SIG-M5 (cell line): ENCODE measurements at places on chromosomes 6 and 20.

GRCh38 chr6:35305117-35305516 lies 7.5 kb downstream of the DEF6 start:
- no peak for DNase-seq

DNA sequence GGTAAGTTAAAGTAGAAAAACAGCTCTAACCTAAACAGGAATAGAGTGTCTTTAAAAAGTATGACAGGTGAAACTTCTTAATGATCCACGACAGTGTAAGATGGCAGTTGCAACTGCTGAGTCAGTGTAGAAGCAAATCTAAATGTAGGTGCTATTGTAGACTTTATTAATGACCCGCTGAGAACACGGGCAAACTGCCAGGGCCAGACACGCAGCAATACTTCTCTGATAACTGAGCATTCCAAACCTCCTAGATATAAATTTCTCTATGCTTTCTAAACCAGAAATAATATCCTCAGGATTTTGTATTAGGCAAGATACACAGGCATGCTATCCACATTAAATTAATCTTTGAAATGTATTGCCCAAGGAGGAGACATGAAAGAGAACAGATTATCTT lies 1076.4 kb downstream of the HACE1 start:
- DNase-seq = no peak

- no peak for DNase-seq
Measured at GRCh38 chr20:64254156-64254555, 1.4 kb upstream of the PCMTD2 start.

DNA sequence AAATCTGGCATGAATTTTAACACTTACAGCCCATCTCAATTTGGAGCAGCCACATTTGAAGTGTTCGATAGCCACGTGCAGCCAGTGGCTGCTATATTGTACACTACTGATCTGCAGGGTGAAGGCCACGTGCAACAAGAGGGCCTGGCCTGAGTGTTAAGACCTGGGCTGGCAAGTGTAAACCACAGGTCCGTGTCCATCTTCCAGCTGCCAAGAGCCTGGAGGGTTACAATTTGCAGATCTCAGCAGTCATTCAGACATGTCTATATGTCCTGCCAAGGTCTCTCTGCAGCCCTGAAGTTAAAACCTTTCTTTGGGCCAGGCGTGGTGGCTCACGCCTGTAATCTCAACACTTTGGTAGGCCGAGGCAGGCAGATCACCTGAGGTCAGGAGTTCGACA lies 14.1 kb downstream of the SGK2 start:
- DNase-seq = no peak

DNA sequence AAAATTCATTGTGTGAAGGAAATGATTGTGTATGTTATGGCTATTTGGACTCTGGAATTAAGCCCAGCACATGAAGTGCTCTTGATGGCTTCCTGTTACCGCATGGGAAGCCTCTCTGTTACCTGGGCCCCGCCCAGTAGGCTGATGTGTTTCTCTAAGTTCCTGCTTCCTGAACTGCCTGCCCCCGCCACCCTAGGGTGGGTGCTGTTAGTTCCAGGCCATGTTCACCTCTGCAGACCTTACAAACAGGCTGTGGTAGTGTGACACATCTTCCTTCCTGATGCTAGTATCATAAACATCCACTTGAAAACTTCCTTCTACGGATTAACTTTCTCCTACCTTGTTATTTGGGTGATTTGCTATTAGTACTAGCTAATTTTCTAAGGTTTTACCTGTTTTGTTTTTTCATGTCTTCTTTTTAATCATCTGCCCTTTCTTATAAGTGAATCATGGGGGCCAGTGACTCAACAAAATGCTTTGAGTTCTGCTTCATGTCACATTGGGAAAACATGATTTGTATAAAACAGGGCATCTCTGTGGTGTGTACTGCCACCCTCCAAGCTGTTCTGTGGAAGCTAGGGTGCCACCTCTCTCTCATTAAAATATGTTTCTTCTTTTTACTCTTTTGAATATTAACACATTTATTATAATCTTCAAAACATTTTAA lies 40.6 kb downstream of the SH3BGRL2 start:
- no peak for DNase-seq

DNA sequence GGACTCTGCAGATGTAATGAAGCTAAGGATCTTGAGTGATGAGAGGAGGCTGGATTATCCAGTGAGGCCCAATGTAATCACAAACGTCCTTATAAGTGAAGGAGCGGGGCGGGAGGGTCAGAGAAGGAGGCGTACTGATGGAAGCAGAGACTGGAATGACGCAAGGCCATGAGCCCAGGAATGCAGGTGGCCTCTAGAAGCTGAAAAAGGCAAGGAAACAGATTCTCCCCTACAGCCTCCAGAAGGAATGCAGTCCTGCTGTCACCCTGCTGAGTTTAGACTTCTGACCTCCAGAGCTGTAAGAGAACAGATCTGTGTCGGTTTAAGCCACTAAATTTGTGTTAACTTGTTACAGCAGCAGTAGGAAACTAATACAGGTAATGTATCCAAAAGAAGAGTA lies 227.9 kb downstream of the PTPRT start:
- no peak for DNase-seq

- no peak for DNase-seq
Measured at GRCh38 chr6:85917522-85917921, 274.8 kb upstream of the SYNCRIP start.

DNA sequence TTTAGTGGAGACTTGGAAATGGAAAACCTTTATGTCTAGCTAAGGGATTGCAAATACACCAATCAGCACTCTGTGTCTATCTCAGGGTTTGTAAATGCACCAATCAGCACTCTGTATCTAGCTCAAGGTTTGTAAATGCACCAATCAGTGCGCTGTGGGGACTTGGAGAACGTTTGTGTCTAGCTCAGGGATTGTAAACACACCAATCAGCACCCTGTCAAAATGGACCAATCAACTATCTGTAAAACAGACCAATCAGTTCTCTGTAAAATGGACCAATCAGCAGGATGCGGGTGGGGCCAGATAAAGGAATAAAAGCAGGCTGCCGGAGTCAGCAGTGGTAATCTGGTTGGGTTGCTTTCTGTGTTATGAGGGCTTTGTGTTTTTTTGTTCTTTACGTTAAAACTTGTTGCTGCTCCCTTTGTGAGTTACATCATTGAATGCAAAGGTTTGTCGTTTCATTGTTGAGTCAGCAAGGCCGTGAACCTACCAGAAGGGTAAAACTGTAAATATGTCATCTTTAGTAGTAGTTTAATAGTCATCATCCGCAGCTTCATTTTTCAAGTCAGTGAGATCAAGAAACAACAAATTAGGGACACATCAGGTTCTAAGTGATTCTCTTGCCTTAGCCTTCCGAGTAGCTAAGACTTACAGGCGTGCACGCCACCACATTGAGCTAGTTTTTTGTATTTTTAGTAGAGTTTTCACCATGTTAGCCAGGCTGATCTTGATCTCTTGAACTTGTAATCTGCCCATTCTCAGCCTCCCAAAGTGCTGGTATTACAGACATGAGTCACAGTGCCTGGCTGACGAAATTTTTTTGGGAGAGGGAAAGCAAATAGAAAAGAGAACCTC lies 22.7 kb upstream of the NUP153 start:
- DNase-seq = no peak

DNA sequence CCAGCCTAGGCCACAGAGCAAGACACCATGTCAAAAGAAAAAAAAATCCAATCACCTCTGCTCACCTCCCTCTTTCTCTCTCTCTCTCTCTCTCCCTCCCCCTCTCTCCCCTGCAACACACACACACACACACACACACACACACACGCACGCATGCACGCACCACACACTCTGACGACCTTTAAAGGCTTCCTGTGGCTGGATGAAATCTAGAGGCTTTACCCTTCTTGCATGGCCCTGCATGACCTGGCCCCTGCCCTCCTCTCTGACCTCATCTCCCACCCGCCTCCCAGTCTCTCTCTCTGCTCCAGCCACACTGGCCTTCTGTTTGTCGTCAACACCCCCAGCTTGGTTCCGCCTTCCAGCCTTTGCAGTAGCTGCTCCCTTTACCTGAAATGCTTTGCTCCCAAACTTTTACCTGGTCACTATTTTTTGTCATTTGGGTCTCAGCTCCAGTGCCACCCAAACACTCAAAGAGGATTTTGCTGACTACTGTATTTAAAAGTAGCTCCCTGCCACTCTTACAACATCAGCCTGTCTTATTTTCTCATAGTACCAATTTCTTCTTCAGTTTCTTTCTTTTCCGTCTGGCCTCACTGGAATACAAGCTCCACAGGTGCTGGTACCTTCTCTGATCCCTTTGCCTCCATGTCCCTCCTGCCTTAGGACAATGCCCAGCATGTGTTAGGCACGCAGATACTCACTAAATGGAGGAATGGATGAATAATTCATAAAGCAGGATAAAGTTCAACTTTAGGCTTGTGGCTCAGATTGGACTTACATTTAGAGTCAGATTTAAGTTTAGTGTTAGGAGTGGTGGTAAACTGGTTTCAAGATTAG lies 4.3 kb upstream of the LTA start:
- DNase-seq = no peak

DNA sequence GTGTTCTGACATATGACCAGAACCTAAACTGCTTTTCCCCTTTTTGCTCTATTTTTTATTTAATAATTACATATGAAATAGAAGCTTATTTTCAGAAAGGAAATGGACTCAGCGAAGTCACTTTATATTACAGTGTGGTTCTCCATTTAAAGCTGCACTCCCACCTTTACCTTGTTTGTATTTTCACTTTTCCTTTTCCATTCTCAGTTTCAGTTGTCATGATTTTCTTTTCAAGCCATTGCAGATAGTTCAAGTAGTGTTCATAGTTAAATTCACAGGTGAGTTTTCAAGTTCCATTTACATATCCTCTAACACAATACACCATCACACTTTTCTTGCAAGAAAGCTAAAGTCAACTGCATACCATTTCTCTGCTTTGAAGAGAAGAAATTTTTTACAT lies 400.2 kb downstream of the HACE1 start:
- no peak for DNase-seq

GRCh38 chr6:83270971-83271719 lies 78.0 kb downstream of the RWDD2A start:
- DNase-seq = no peak

DNA sequence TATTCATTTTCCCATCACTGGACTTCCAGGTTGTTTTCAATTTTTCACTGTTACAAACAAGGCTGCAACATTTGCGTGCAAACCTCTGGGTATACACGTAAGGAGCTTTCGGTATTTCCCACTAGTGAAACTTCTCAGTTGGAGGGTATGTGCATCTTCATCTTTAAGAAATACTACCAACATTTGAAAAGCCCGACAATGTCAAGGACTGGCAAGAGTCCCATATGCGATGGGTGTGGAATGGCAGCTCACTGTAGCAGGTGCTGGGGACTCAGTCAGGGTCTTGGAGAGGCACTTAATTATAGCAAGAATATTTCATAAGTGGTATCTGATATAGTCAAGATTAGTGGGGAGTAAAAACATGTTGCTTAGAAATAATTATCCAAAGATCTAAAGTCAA lies 8.9 kb upstream of the HLA-B start:
- DNase-seq = no peak

DNA sequence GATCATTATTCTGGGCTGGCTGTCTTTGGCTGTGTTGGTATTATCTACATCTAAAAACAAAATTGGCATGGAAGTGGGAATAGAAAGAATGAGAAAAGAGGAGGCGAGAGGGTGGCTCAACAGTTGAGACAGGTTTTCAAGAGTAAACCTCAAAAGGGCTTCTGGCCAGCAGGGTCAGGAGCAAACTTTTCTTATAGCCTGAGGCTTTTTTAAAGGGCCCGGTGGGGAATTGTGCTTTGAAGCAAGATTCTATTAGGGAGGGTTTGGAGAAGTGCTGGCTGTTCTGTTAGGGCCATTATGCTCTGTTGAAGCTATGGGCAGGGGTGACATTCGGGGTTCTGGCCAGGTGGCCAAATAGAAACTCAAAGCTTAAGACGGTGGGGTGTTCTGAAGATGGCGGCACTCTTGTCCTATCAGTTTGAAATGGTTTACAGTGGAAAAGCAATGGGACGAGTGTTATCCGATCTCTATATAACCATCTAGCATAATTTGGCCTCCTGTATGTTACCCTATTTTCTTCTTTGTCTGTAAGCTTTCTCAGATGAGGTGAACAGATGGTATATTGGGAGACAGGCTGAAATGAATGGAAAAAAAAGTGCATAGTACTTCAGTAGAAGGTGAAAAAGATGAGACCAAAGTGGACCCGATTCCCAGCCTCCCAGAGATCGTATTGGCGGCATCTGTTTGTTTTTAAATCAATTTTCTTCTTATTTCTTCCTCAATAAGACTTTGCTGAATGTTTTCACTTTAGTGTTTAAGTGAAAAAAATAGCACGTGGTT lies 132.1 kb upstream of the CNR1 start:
- DNase-seq = no peak

GRCh38 chr6:105452924-105453756 lies 50.3 kb upstream of the PREP start:
- DNase-seq = no peak
